ENCODE measurements at places on chromosomes 6 and 20.

GRCh38 chr6:17859846-17860245, 127.6 kb downstream of the KIF13A start:
- DNase-seq: no peak

DNA sequence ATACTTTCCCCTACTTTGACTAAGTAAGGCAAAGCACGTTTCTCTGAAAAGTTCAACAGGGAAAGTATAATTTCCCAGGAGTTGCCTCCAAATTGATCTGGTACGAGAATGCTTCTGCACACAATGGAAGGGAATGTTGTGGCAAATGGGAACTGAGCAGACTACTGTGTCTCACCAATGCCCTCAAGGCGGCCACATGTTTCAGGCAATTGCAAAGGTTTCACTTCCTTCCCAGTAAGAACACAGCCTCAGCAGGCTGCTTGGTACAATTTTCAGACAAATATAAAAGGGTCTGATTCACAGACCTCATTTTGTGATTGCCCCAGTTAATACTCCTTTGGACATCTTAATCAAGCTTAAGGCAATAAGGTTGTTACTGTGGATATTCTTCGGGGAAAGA, 71.2 kb downstream of the KIAA0319 start:
- DNase-seq: no peak

DNA sequence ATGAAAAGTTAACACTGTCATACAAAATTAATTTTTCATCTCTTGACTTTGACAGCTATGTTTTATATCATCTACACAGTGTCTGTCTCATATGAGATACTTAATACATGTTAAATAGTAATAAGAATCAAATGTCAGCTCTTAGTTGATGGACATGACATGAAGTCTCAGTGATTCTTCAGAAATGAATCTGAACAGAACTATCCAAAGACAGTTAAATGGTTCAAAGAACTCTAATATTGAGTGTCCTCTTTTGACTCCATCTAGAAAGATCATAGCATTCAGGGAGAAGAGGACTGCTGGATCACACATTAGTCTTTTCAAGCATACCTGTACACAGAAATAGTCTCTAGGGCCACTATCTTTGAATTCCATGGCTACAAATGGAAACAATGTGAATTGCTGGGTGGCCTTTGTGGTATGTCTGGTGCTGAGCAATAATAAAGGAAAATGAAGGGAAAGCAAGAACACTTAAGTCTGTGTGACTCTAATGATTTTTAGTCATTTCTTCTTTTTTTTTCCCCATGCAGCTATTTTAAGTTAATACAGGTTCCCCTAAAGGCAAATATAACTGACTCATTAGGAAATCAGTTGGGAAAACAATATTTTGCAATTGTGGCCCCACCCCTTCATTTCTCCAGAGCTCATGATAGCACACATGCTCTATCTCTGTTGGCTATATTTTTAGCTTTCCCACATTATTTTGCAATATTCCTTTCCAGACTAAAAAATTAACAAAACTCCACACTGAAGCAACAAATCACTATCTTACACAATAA, 367.5 kb downstream of the GRIK2 start:
- no peak for DNase-seq

DNA sequence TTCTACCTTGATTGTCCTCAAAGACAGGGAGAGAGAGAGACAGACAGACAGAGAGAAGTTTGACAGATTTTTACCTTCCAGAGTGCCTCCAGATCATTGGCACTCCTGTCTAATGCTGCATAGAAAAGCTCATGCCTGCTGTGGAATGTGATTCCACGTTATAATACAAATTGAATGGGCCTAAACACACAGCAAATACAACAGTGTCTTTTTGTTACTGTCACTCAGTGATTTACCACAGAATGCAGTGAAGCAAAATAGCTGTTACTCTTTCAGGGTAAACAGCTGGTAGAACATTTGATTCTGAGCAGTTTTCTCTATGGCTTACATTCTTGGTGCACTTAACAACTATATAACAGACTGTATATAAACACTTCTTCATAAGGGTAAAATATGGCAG, 558.7 kb downstream of the LMBRD1 start:
- DNase-seq: no peak

DNA sequence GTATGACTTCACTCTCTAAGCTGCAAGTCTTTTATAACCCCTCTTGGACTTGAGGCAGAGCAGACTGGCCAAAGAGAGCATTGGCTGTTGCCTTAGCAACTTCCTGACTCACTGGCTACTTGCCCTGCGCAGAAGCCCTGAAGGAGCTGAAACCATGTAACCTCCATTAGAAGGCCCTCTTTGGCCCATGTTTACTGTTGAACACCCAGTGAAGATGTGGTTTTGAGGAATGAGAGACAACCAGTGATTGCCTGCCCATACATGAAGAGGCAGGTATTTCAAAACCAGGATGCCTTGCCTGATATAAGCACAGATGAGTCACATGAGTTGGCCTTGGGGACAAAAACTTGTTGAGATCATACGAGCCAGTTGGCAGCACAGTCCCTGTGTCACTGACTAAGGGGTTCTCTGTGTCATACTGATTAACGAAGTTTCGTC, 182.5 kb downstream of the EDN1 start:
- DNase-seq: no peak

DNA sequence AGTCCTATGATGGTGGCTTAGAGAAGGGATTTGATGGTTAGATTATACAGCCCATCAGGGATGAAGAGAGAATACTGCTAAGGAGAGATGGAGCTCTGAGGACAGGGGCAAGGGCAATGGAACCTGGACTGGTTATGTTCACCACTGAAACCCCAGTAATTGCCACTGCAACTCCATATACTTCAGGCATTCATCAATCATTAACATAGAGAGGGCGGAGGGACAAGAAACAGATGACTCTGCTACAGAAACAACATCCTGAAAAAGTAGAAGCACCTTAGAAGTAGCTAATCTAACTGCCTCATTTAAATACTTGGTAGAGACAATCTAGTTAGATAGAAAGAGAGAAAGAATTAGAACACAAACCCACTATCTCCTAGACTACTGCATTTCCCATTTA, 89.8 kb downstream of the MDN1 start:
- no peak for DNase-seq

DNA sequence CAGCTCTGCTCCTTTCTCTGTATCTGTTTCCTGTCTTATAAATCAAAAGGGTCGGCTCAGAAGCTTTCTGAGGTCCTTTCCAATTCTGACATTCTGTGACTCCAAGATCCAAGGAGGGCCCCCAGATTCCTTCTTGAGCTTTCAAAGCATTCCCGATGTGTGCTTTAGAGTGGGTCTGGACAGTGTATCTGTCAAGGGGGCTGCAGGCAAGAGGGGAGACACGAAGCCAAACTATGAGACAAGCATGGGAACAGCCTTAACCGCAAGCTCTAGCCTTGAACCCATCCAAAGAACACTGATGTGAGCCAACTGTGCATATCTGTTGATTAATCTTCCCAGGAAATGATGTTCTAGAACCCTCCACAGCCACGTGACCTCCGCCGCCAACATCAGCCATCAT, 73.8 kb downstream of the TSHZ2 start:
- DNase-seq: no peak

GRCh38 chr6:90131614-90132423, 164.8 kb downstream of the BACH2 start:
- no peak for DNase-seq

- no peak for DNase-seq
Measured at GRCh38 chr20:9311132-9311531, 203.3 kb upstream of the LAMP5 start.
